Neural progenitor cell (in vitro differentiated cells): ENCODE measurements at places on chromosomes 3 and 15.

GRCh38 chr3:188530226-188530625 lies 376.3 kb downstream of the LPP start:
- no peak for DNase-seq

GRCh38 chr3:38204599-38205471 lies 39.5 kb downstream of the OXSR1 start:
- DNase-seq, result no peak

GRCh38 chr3:189267981-189268613 lies 96.3 kb downstream of the TPRG1 start:
- DNase-seq, result peak; percentile 10

DNA sequence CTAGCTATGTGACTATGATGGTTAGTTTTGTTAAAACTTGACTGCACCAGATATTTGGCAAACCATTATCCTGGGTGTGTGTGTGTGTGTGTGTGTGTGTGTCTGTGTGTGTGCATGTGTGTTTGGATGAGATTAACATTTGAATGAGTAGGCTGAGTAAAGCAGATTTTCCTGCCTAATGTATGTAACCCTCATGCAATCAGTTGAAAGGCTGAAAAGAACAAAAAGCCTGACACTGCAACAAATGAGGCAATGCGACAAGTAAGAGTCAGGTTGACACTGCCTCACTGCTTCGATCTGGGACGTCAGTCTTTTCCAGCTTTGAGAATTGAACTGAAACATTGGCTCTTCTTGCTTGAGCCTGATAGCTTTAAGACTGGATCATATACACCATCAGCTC lies 643.0 kb downstream of the NAALADL2 start:
- DNase-seq, result no peak

DNA sequence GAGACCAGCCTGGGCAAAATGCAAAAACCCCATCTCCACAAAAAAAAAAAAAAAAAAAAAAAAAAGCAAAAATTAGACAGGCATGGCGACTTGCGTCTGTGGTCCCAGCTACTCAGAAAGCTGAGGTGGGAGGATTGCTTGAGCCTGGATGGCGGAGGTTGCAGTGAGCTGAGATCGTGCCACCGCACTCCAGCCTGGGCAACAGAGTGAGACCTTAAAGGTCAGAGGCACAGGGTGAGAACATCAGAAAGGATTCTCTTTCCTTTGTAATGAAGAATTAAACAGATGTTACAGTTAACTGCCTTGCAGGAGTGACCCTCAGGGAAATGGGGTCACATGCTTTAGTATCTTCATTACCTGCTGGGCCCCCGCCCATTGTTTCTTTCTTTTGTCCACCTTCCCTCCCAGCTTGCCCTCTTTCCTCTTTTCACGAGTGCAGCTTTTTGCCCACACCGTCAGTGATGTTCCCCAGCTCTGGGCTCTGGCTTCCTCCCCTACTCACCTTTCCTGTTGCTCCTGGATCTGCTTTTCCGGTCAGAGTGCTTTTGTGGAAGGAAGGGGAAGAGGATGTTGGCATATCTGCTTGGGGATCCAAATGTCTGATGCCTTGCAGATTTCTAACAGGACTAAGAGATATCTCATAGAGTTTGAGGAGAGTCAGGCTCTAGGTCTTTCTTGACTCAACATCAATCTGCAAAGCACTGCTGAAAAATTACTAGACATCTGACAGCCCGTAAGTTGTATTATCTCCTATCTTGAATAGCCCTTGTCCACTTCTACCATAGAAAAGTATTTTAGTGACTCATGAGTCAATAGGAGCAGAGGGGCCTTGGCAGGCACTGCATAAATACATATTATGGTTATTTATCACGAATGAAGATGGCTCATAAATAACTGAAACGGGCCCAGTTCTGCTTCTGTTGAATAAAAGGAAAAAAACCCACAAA lies 35.6 kb upstream of the NDUFB4 start:
- peak; percentile 54 for DNase-seq

DNA sequence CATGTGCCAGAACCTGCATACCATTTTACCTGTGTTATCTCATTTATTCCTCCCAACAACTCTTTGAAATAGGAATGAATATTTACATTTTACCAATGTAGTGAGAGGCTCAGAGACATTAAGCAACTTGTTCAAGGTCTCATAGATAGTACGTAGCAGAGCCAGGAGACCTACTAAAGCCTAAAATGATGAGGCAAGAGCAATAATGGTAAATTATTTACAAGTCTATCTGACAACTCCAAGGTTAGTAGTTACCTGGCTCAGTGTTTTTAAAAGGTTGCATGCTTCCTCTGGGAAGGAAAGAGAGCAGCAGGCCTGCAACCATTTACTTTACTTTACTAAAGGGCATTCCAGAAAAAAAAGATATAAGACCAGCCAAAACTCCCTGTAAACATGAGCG lies 103.0 kb downstream of the CFAP20DC start:
- DNase-seq, result no peak

DNA sequence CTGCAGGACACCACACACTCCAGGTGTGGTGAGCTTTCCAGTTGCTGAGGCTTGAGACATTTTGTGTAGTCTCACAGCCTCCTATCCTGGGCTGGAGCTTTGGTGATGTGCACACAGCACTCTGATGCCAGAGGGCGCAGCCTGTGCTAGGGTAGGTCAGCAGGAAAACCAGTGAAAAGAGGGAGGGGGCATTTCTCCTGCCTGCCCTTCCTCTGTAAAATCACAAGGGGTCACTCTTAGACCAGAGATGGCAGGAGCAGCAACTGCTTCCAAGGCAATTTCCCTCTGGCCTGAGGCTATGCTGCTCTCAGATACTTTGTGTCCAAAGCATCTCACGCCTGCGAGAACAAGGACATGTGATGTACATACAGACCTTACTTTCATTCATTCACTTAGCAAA lies 16.5 kb upstream of the MUSTN1 start:
- DNase-seq, result peak; percentile 77

DNA sequence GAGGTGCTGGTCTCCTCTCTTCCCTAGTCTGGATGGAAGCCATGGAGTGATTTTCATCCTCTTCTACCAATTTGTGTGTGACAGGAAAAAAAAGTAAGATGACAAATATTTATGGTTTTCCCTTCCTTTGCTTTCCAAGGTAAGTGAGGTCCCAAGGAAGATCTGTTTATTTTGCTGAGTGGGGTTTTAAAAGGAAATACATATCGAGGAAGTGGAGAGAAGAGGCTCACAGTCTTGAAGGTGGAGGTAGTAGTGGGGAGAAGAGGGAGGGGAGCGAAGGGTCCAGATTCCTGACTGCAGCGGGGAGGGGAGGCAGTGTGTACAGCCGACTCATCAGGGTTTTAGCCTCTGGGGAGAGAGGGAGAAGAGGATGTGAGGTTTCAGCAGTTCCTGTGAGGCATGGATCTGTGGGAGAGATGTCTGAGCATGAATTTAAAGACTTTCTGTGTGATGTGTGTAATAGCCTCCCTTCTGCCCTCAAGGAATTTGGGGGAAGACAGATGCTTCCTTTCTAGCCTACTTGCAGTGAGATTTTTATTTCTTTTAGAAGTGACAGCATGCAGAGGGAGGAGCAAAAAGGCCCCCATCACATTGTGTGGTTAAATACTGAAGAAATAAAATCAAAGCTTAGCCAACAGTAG lies 272.4 kb downstream of the THRB start:
- no peak for DNase-seq

- DNase-seq, result no peak
These were observed 1.3 kb upstream of the RBP1 start for GRCh38 chr3:139540651-139541531.

DNA sequence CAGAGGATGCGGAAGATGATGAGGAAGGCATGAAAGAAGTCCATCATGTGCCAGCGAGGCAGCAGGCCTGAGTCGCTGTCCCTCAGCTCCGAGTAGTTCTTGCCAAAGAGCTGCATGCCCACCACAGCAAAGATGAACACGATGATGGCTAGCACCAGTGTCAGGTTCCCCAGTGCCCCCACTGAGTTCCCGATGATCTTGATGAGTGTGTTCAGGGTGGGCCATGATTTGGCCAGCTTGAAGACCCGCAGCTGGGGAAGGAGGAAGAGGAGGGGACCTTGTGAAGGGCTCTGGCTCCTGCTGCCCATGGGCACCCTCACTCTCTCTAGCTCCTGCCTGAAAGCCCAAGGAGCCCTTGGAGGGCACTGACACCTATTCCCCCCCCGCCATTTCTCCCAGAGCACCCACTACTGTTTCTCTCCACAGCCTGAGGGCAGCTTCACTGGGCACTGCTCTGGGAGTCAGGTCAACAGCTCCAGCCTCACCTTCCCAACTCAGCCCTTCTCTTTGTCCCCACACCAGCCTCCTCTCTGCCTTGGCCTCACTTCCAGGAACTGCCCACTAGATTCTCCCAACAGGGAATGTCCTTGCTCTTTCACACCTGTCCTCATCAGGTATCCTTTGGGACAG lies 63.6 kb downstream of the SCN5A start:
- no peak for DNase-seq

- DNase-seq, result no peak
These were observed 40.3 kb downstream of the WNT5A start for GRCh38 chr3:55446850-55447249.

- DNase-seq, result no peak
These were observed 511.3 kb downstream of the GABRG3 start for GRCh38 chr15:27482287-27482686.

DNA sequence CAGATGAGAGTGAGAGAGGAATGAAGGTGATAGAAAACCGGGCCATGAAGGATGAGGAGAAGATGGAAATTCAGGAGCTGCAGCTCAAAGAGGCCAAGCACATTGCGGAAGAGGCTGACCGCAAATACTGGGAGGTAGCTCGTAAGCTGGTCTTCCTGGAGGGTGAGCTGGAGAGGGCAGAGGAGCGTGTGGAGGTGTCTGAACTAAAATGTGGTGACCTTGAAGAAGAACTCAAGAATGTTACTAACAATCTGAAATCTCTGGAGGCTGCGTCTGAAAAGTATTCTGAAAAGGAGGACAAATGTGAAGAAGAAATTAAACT lies 88.9 kb downstream of the EOMES start:
- DNase-seq, result no peak

DNA sequence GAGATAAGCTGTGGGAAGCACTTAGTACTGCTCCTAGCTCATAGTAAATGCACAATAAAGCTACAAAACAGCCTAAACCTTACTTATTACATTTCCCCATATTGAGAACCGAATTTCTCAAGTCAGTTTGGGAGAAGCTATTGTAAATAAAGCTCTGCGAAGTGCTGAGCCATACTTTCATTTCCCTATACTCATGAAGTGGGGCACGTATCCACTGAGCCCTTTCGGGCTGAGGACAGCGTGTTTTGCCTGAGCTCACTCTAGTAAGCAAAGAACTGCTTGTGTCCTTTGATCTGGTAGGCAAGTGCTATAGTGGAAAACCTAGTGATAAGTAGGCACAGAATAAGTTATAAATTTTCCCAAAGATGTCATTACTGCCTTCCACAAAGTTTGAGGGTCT lies 165.0 kb downstream of the RSL24D1 start:
- no peak for DNase-seq

- DNase-seq, result no peak
These were observed 100.1 kb downstream of the CPN2 start for GRCh38 chr3:194251007-194251406.

DNA sequence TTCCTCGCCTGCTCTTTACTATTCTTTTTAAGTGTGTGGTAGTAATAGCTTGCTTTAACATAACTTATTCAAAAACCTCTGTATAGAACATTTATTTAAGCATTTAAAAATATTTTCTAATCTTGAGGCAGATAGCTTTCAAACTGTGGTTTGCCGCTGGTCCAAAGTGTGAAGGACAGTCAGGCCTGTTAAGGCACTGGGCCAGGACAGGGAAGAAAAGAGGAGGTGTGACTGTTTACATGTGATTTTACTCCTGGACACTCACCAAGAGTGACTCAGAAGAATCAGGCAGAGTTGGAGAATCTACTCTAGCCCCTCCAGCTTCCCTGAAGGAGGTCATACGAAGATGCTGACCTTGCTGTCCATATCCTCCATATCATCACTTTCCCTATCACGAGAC lies 44.7 kb downstream of the CEP152 start:
- DNase-seq, result no peak

GRCh38 chr3:187130346-187131066 lies 8.8 kb downstream of the RPL39L start:
- no peak for DNase-seq

DNA sequence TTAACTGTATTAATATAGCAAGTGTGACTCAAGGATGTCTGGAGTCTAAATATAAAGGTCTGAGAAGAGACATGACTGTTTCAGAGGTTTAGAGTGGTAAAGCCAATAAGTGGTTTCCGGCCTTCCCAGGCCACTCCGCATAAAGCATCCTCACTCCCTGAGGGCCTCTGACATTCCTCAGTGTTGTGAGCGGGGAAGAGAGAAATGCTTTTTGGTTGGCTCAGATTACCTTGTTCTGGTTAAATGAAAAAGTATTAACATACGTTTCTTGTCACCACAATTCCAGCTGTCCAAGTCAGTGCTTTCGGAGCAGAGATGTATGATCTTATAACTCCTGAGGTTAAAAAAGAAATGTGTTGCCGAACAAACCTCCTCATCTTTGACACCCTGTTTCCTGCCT lies 103.8 kb downstream of the RBMS3 start:
- peak; percentile 8 for DNase-seq

DNA sequence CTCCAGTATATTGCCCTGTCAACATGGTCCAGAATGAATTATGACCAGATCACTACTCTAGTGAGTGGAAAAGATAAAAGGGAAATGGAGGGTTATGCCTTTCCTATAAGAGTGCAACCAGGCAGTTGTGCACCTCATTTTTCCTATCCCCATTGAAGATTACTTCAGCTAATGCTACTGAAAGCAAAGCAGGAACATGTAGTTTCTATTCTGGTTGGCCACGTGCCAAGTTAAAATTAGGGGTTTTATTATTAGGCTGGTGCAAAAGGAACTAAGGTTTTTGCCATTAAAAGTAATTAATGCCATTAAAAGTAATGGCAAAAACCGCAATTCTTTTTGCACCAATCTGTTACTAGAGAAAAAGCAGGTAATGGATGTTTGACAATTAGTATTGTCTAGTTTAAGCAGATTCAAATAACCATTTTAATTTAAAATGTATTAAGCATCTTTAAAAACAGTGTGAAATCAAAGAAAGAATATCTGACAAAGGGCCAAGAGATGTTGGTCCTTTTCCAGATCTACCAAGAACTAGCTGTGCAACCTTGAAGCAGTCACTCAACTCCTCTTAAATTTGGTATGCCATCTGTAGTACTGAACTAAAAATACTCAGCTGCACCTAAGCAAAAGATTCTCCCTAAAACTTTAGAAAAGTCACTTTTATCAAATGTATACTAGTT lies 567.5 kb upstream of the CCDC54 start:
- no peak for DNase-seq

- DNase-seq, result no peak
These were observed 4.5 kb downstream of the FETUB start for GRCh38 chr3:186644683-186645082.

- no peak for DNase-seq
These were observed 42.2 kb downstream of the AKAP13 start for GRCh38 chr15:85422607-85423006.

GRCh38 chr15:71732636-71733035 lies 77.7 kb upstream of the NR2E3 start:
- no peak for DNase-seq

- DNase-seq, result no peak
These were observed 370.7 kb upstream of the SLCO3A1 start for GRCh38 chr15:91482799-91483198.

DNA sequence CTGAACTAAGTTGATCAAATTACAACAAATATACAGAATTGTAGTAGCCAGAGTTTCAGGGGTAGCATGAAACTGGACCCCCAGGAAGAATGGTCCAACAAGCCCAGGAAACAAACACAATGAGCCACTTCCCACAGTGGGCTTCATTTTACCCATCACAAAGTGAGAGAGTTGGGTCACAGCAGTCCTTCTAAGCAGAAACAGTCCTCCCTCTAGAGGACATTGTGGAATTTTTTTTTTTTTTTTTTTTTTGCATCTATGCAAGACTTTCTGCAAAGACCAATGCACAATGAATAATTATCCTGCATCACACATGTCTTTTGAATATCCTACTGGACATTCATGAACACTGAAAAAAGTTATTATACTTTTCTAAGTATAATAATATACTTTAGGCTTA lies 73.8 kb upstream of the ATP13A5 start:
- DNase-seq, result peak; percentile 19
